ENCODE measurements at places on chromosomes 5 and 9. TPM values are rescaled to one million over a fixed set of nuclear protein-coding genes. Genes with fewer than 3 reads are reported as not detected.

The PCDHA9 gene
- 1.7 TPM for total RNA-seq

The UBAP2 gene
- total RNA-seq, result 87.7 TPM

DNA sequence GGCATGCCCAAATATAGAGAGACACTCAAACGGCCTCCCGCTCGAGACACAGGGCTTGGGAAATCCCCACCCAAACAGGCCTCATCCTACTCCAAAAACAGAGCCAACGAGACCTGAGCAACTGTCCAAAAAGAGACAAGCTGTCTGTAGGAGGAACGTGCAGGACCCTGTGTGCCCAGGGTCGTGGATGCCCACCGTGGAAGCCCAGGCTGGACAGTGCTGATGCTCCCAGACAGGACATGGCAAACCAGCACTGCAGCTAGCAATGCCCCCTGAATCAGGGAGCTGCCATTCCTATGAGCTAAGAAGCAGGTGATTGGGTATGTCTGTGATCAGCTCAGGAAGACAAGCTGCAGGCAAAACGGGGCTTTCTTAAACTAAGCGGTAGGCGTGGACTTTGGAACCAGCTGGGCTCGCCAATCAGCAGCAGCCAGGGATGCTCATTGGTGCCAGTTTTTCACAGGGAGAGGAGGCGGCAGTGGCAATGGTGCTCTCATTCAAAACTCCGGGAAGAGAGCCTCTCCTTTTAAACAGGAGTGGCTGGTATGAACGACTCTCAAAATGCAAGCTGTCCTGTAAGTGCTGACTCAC, 113.1 kb upstream of the IRX2 start:
- H3K36me3 ChIP-seq, result peaks cover 4% of the 10 kb centered on the region
- no peak overlapping the region for H3K4me3 ChIP-seq
- no peak for DNase-seq
- H3K27me3 ChIP-seq, result peaks cover 5% of the 10 kb centered on the region
- H3K27ac ChIP-seq, result no peak overlapping the region
- no peaks in the 10 kb centered on the region for H3K4me1 ChIP-seq

DNA sequence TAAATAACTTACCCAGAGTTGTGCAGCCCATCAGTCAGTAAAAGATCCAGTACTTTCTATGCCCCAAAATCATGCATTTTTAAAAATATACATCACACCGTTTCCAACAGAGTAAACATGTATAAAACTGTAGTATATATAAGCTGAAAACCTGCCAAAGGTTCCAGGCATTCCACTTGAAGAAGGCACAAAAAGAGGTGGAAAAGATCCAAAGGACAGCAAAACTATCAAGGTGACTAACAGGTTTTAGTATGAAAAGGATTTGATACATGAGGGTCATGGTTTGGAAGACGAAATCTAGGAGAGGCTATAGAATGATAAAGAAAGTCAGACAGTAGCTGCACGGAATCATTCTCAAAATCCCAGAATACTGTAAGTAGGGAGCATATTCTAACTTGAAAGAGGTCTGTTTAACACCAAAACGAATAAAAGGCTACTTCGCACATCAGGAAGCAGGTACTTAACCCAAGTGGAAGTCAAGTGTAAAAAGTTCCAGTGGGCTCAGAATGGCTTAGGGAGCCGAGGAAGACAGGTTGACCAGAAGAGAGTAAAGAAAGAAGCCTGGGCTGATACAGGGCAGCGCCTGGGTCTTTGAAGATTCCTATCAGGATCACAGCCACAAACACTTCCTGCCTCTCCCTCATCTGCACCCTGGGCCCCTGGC, 207.2 kb downstream of the ADAMTS12 start:
- no peaks in the 10 kb centered on the region for H3K36me3 ChIP-seq
- H3K4me1 ChIP-seq, result peaks cover 8% of the 10 kb centered on the region
- no peak for DNase-seq
- peaks cover 1% of the 10 kb centered on the region for H3K27me3 ChIP-seq
- no peak overlapping the region for H3K4me3 ChIP-seq
- H3K27ac ChIP-seq, result no peak overlapping the region
